ENCODE measurements at places on chromosomes 3 and 15.

DNA sequence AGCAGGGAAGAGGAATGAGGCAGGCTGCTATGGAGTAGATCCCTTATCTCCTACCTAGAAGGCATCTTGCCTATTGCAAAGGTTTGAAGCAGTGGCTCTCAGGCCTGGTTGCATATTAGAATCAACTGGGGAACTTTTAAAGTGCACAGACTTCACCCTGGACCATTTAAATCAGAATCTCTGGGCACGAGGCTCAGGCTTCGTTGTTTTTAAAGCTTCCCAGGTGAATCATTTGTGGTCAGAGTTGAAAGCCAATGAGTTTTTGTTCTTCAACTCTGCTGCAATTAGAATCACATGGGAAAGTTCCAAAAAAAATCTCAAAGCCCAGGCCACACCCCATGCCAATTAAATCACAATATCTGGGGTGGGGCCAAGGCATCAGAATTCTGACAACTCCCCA lies 773.1 kb downstream of the AGBL1 start:
- no peak for DNase-seq

DNA sequence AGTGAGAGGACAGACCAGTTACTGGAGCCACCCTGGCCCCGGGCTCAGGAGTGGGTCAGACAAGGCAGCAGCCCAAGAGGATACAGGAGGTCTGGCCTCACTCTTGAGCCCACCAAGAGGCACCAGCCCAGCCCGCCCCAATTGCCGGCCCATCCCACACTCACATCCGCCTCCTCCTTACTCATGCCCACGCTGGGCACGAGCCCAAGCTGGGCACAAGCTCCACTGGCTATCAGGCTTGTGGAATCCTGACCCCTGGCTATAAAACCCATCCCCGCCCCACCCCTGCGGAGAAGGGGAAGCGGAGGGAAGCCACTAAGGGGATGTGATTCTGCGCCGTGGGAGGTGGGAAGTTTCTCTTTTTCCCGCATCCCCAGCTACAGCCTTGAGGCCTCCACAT lies 25.9 kb downstream of the ADCY5 start:
- no peak for DNase-seq

- DNase-seq = no peak
Observed at GRCh38 chr15:56047354-56047753, 53.9 kb upstream of the NEDD4 start.

- no peak for DNase-seq
Observed at GRCh38 chr3:125039131-125040100, 16.4 kb downstream of the HEG1 start.

GRCh38 chr15:44720460-44721176 lies 9.3 kb downstream of the B2M start:
- no peak for DNase-seq

- no peak for DNase-seq
Observed at GRCh38 chr3:139044366-139045210, at the start of gene PRR23C. PRR23C (minus strand) TSS chr3:139044892; CDS start chr3:139044620, 272 bp downstream.

GRCh38 chr3:117687096-117687495 lies 977.5 kb downstream of the TUSC7 start:
- no peak for DNase-seq

- DNase-seq = no peak
Observed at GRCh38 chr3:54331341-54331740, 209.0 kb downstream of the CACNA2D3 start.

GRCh38 chr3:64954995-64955636 lies 267.3 kb upstream of the ADAMTS9 start:
- DNase-seq = no peak

DNA sequence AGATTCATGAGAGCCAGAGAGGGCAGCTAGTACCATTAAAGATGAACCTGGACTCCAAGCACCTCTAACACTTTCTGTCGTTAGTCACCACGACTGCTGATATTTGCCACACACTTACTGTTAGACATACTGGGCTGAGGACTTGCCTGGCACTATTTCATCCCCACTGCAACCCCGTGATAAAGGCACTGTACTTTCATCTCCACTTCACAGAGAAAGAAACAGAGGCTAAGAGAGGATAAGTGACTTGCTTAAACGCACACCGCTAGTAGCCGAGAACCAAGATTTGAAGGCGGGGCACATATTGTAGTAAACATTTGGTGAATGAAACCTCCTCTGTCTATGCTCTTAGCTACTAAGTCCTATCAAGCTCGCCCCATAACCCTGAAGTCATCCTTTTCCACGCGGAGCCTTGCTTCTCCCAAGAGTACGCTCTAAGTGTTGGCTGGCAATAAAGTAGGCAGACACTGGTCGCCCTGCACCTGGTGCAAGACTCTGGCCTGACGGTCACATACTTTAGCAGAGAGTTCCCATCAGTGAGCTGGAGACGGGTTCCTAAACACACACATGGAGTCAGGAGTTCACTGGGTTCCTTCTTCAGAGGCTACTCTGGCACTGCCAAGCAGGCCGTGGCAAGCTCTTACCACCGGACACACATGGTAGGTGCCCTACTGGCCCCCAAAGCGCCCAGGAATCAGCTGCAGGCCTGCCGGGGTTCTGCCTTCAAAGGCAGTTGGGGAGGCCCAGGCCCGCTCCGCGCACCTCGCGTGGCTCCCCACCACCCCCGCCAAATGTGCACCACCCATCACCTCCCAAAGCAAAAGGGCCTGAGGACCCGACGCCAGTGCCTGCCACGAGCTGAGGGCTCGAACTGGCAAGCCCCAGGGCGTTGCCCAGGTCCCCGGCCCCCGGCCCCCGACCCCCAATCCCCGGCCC lies 951 bp downstream of the POMGNT2 start:
- peak; percentile 28 for DNase-seq

GRCh38 chr3:171200052-171200749 lies 173.7 kb upstream of the SLC2A2 start:
- no peak for DNase-seq

DNA sequence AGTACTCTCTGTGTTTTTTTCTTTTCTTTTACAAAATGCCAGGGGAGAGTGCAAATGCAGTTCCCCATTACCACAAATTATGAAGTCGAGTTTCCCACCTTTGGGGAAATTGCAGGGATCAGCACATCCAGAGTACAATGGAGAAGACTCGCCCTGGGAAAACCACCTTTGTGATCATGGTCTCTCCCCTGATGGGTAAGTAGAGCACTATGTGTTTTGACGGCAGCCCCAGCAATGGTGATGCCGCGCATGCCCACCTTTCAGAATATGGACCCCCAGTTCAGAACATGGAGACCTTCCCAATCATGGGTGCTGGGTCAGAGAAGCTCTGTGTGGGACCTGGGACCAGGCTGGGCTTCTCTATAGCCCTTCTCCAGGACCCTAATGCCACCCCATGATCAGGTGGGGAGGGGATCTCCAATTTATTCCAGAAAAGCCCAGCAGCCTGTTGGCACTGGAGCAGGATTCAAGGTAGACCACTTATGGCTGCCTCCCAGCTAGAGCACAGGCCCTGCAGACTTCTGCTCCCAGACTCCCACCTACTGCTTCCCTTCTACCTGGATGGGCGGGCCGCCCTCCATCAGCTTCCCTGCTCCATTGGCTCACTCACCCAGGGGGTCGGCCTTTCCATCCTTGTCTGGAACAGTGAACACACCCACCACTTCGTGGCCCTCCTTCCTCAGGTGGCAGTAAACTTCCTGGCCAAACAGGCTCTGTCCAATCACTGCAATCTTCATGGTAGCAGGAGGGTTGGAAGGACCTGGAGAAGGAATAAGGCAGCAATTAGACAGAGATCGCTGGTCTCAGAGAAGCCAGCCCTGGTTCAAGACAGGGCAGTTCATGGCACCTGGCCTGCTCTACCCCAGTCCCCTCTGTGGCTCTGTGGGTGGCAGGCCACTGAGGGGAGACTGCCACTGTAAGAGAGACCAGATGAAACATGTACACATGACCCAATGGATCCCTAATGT lies 19.9 kb downstream of the ALDH1L1 start:
- DNase-seq = no peak

DNA sequence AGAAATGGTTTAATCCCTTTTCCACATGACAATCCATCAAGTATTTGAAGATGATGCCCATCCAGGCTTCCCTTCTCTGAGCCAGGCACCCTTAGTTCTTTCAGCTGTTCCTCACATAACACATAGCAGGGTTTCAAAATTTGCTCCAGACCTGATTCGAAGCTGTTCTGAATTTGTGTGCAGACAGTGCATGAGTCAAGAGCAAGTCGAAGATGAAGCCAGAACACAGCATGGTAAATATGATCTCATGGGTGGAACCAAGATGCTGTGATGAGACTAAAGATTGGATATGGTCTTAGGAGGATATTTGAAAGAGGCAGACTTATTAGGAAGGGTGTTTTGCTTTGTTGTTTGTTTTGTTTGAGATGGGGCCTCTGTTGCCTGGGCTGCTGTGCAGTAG lies 32.6 kb upstream of the PDE8A start:
- no peak for DNase-seq

DNA sequence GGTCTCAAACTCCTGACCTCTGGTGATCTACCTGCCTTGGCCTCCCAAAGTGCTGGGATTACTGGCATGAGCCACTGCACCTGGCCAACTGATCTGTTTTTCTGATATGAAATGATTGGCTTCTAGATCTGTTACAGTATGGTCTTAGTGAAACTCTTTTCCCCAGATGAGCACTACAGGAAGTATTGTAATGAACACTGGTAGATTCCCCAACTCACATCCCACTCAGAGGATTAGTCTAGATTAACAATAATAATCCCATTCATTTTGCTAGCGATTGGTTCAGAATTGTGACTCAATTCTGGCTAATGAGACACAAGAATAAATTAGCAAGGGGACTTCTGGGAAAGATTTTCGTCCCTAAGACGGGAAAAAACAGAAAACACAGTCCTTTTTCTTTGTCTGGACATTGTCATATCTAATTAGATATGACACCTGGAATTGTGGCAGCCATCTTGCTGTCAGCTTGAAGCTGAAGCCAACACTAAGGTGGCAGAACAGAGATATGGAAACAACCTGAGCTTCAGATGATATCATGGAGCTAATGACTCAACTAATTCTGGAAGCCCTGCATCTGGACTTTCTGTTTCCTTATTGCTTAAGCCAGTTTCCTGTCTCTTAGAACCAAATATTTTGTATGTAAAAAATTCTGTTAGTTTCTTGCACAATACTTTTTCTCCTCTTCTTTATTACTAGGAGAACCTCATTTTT lies 17.4 kb upstream of the NPTN start:
- no peak for DNase-seq

GRCh38 chr15:81264072-81264857 lies 59.7 kb downstream of the STARD5 start:
- no peak for DNase-seq

- no peak for DNase-seq
Observed at GRCh38 chr3:171173736-171174135, 147.2 kb upstream of the SLC2A2 start.

DNA sequence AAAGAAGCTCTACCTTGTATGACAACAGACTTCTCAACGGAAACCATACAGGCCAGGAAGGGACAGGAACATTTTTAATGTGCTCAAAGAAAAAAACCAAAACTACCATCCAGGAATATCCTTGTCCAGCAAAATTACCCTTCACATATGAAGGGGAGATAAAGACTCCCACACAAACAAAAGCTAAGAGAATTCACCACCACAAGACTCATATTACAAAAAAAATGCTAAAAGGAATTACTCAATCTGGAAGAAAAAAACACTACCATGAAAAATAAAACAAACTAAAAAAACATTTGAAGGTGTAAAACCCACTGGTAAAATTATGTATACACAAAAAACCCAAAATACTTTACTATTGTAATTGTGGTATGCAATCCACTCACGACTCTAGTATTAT lies 57.2 kb downstream of the DLG1 start:
- DNase-seq = no peak

GRCh38 chr3:103048068-103048722 lies 613.4 kb downstream of the ZPLD1 start:
- peak; percentile 24 for DNase-seq

All from Jurkat, Clone E6-1 (cell line).